ENCODE measurements at places on chromosomes 2 and 18.

DNA sequence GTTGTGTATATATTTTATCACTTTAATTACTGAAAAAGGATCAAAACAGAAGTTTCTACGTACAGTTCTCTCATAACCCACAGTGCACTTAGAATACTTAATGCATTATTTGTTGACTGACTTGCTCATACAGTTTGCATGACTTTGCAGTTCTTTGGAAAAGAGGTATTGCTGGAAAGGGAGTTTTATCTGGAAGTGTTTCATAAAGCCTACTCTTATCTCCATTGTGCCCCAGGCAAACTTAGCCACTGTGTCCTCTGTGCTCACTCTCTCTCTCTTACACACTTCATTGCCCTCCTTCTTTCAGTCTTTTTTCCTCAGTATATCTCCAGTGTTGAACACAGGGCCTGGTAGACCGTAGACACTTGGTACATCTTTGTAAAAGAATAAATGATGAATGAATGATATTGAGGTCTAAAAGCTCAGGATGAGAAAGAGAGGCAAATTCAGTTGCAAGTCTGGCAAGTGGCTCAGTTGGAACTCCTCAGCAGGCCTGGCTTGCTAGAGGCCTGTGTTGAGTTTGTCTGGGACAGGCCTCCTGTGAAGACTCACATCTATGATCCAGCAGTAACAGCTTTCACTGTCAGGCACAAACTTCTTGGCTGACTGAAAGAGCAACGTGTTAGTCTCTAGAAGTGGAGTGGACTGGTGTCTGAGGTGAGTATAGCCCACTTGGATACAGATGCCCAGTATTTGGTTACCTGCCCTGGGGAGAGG lies 56.1 kb downstream of the SETBP1 start:
- no peak for DNase-seq

DNA sequence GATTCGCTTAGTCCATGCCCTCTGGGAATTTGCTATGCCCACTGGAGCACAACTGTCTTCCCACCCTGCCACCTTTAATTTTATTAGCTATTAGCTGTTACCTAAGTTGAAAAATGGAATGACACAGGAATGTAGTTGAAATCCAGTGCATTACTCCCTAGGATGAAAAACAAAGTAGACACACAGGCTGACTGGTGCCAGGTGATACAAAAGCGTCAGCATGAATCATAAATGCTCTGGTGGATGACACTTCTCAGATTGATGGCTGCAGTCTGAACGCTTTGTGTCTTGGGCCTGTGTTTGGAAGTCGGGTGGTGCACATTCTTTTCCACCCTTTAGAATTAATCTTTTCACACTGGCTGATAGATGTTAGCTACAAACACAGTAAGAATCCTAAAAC lies 802.0 kb downstream of the DCC start:
- no peak for DNase-seq

GRCh38 chr2:69067026-69067630 lies 54.1 kb downstream of the ANTXR1 start:
- no peak for DNase-seq

GRCh38 chr2:205107810-205108209 lies 562.5 kb downstream of the PARD3B start:
- no peak for DNase-seq

- no peak for DNase-seq
Observed at GRCh38 chr18:36128530-36128870, 640 bp downstream of the SLC39A6 start.

DNA sequence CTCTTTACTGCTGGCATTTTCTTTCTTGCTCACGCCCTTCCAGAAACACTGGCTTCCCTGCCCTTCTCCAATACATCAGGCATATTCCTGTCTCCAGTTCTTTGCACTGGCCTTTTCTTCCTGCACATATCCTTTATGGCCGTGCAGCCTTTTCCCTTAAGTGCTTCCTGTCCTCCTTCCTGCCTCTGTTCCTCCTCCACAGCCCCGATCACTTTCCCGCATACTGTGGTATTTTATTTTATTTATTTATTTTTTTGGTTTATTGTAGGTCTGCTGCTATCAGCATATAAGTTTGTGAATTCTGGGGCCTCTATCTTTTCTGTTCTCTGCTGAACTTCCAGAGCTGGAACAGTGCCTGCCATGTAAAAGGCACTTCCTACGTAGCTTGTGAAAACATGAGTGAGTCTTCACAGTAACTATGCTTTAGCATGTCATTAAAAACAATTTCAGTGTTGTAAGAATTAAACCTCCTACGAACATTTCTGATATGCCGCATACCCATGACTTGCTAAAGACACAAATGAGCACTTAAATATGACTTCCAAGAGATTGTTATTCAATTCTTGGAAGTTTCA lies 289.1 kb downstream of the TRIB2 start:
- no peak for DNase-seq

GRCh38 chr2:64562148-64562784 lies 38.1 kb downstream of the AFTPH start:
- peak; percentile 24 for DNase-seq

DNA sequence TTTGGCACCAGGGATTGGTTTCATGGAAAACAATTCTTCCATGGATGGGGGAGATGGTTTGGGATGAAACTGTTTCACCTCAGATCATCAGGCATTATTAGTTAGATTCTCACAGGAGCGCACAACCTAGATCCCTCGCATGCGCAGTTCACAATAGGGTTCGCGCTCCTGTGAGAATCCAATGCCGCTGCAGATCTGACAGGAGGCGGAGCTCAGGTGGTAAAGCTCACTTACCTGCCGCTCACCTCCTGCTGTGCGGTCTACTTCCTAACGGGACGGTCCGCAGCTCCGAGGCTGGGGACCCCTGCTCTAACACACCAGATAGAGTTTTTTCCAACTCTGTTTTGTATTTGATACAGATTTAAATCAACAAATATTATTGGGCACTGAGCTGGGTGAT lies 286.5 kb downstream of the MTX2 start:
- no peak for DNase-seq

GRCh38 chr2:38057651-38058410 lies 18.1 kb downstream of the CYP1B1 start:
- no peak for DNase-seq

GRCh38 chr18:9221040-9221439 lies 84.5 kb downstream of the ANKRD12 start:
- DNase-seq: no peak

- no peak for DNase-seq
Observed at GRCh38 chr2:23622466-23622865, 237.5 kb downstream of the KLHL29 start.

DNA sequence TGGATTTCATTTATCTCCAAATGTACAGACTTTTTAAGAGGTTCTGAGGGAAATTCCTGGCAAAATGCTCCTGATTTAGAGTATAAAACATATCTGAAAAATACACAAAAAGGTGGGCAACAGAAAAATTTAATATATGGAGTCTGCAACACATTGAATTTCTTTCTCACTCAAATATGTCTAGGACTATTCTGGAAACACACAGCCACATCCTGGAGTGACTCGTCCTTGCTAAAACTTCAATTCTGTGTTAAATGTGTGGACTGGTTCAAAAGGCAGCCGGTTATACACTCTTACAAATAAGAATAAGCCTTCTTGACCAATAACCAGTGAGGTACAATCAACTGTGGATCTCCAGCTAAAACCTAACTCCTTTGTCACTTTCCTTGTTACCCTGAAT lies 44.1 kb upstream of the RND3 start:
- no peak for DNase-seq

- peak; percentile 62 for DNase-seq
Observed at GRCh38 chr18:37534627-37535026, 31.0 kb downstream of the CELF4 start.

- DNase-seq: no peak
Observed at GRCh38 chr2:1623906-1624445, 120.3 kb downstream of the PXDN start.

DNA sequence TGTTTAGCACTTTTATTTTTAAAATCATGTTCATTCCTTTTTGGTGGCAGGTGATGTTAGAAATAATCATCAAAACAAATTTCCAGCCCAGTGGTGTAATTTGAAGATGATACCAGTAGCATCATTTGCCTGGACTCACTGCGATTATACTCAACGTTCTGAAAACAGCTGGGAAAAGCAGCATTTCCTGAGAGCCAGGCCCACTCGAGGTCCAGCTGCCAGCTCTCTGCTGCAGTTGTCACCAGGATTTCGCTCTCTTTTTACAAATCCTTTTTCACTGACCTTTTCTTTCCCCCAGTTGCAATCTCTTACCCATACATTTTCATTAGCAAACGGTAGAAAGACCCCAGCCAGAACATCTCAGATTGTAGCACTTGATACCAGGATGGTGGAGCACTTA lies 110.6 kb upstream of the LYPD1 start:
- no peak for DNase-seq

DNA sequence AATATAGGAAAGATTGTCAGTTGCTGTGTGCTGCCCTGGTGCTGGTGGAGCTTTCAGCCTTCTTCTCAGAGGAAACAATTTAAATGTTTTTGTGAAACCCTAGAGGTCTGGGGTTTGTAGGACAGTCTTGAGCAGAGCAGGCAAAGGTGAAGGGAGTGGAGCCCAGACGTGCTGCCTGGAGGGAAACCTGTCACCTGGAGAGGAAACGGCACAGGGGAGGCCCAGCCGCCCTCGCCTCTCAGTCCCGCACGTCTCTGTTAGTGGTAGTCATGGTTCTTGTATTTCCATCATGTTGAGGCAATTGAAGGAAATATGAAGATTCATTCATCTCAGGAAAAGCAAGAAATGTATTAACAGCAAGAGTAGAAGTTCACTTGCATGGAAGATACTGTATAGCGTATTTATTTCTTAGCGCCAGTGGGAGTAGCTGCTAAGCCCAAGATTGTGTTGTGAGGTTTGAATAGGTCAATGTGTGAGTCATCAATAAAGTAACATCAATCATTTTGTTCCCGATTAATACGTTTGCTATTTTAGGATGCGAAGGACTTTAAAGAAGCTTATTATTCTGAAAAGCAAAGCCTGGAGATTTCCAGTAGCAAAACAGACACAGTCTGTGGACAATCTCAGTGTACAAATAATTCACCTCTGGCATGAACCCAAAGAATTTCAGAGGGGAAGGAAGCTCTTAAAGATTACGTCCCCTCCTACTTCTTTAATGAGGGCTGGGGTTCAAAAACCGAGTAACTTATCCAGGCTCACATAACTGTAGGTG lies 70.4 kb downstream of the LRRFIP1 start:
- DNase-seq: peak; percentile 11

- no peak for DNase-seq
Observed at GRCh38 chr2:213275265-213275664, 9.0 kb upstream of the SPAG16 start.

DNA sequence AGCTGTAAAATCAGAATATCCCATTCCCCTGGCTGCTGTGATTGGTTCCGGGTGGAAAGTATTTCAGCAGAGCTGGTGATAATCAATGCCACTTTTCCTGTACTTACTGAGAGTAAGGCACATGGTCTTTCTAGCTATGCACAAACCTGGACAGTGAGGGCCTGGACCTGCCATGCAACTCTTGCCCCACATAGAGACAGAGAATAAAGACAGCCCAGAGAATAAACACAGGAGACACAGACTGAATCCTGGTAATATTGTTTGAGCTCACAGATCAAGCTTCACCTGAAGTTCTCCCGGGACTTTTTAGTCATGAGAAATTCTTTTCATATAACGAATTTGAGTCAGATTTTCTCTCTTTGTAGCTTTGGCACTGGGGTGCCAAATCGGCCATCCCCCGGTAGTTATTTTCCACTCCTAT lies 81.9 kb downstream of the ACAA2 start:
- no peak for DNase-seq

- DNase-seq: peak; percentile 21
Observed at GRCh38 chr2:183868707-183869106, 729.6 kb upstream of the ZNF804A start.

DNA sequence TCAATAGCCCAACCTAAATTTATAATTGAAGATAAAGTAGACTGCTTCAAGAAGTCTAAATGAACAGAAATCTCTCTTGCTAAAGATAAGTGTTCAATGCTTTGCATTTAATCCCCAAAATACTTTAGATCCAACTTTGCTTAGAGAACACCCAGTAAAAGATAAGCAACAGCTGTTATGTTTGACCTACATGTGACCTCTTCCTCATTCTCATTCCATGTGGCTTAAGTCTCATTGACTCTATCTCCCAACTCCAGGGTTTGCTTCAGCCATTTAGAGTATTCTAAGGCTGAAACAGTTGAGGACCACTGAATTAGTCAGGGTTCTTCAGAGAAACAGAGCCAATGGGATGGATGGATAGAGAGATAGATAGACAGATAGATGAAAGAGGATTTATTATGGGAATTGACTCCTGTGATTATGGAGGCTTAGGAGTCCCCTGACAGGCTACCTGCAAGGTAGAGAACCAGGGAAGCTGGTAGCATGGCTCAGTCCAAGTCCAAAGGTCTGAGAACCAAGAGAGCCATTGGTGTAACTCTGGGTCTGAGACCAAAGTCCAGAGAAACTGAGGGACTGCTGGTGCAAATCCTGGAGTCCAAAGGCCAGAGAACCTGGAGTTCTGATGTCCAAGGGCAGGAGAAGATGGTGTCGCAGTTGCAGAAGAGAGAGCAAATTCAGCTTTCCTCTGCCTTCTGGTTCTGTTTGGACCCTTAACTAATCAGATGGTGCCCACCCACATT lies 32.1 kb downstream of the CRYGD start:
- no peak for DNase-seq

GRCh38 chr2:14340703-14341102 lies 291.8 kb upstream of the LRATD1 start:
- no peak for DNase-seq

DNA sequence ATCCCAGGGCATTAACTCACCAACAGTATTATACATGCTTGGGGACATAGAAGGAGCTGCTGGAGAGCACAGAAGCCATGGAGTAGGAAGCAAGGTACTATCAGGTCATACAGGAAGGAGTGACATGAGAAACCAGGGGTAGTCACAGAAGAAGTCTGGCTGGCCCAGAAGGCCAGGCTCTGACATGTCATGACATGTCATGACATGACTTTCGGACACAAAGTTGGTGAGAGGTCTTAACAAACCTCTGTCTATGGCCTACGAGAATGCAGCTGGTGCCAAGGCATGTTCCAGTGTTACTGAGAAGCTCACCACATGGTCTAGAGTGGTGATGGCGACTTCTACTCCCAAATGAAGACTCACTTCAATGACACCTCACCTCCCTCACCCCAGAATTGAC lies 3.3 kb upstream of the CERS6 start:
- DNase-seq: no peak

DNA sequence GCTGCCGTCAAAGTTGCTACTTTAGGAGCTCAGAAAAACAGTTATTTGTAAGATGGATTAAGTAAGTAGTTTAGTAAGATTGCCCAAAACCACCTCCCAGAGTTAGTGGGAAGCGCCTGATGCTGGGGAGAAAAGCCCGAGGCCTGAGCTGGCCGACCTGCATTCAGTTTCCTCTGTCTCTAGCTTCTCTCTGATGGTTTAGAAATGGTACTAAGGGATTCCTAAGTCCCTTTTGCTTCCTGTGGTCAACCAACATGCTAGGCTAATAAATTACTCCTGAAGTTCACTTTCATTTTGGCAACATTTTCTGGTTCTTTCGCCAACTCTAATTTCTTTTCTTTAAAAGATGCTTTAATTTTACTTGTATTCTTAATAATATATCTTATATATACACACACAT lies 60.1 kb downstream of the ASAP2 start:
- no peak for DNase-seq

GRCh38 chr2:24725956-24726355 lies 67.2 kb downstream of the PTRHD1 start:
- DNase-seq: no peak

GRCh38 chr2:44789446-44789845 lies 152.1 kb upstream of the SIX3 start:
- no peak for DNase-seq

All from NCI-H1417 (cell line).